Uterine smooth muscle cell (primary cell): ENCODE measurements at places on chromosomes 12 and 14. TPM values are rescaled to one million over a fixed set of nuclear protein-coding genes. Genes with fewer than 3 reads are reported as not detected.

The RGS6 gene
- not detected in 2 replicates for total RNA-seq

The TAS2R46 gene
- total RNA-seq, result 2.6 and 4.8 TPM in 2 replicates

The MON2 gene
- 54.8 and 61.7 TPM in 2 replicates for total RNA-seq

The GPR162 gene
- 5.0 and 6.0 TPM in 2 replicates for total RNA-seq

The HVCN1 gene
- total RNA-seq, result 4.9 and 7.9 TPM in 2 replicates

The KRT73 gene
- not detected in 2 replicates for total RNA-seq

The APOF gene
- not detected in 2 replicates for total RNA-seq

The MANSC4 gene
- total RNA-seq, result not detected in 2 replicates

The CCDC38 gene
- not detected in 2 replicates for total RNA-seq
